ENCODE measurements at places on chromosomes 12 and 14.

- DNase-seq, result no peak
Observed at GRCh38 chr12:614411-614970, 48.8 kb downstream of the NINJ2 start.

DNA sequence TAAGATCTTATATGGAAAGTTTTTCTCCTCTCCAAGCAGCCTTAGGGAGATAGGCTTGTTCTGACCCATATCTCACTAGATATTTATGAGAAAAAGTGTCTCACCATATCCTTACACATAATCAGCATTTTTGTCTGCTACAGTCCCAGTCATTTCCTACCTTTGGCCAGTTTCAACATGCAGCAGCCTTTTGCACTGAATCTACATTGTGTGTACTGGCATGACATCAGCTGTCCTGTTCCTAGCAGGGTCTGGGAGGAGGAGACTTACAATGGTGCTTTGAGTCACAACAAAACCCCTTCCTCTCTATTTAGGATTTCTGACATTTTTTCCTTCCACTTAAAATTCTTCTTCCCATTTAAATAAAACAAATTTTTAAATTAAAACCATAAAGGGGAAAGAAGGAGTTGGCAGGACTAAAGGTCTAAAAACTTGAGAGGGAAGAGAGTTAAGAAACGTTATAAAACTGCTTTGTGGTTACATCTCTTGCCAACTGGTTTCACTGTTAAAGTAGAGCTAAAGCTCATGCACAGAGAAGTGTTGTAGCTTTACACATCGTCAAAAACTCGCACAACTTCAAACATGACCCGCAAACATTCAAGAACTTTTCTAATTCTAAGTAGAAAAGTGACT lies 53.3 kb upstream of the CERS5 start:
- no peak for DNase-seq

GRCh38 chr14:22524784-22525161 lies 64.3 kb downstream of the DAD1 start:
- DNase-seq, result no peak

GRCh38 chr14:68476212-68477109 lies 316.4 kb downstream of the ZFP36L1 start:
- no peak for DNase-seq

DNA sequence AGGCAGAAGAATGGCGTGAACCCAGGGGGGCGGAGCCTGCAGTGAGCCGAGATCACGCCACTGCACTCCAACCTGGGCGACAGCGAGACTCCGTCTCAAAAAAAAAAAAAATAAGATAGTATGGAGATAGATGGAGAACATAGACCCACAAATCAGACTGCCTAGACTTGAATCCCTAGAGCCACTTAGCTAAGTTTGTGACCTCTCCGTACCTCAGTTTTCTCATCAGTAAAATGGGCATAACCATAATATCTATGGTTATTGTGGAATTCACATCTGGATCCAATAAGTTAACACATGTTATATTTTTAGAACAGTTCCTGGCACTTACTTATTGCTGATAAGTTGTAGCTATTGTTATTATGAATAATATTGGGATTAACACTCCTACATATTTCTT lies 7.2 kb downstream of the PROX2 start:
- no peak for DNase-seq

DNA sequence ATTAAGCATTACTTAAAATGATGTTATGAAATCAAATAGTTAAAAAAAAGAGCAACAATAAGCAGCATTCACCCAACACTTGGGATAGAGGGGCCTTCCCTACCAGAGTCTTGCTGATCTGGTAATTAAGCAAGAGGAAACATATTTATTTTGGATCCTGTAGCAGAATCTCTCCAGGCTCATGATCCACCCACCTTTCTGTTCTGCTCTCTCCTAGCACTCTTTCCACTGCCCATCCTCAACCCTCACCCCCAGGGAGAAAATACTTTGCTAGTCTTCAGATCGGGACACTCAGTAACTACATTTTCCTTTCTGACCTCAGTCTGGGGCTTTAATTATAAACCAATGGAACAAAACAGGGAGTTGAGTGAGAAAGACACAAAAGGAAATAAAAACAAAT lies 1541.9 kb downstream of the AACS start:
- DNase-seq, result no peak

DNA sequence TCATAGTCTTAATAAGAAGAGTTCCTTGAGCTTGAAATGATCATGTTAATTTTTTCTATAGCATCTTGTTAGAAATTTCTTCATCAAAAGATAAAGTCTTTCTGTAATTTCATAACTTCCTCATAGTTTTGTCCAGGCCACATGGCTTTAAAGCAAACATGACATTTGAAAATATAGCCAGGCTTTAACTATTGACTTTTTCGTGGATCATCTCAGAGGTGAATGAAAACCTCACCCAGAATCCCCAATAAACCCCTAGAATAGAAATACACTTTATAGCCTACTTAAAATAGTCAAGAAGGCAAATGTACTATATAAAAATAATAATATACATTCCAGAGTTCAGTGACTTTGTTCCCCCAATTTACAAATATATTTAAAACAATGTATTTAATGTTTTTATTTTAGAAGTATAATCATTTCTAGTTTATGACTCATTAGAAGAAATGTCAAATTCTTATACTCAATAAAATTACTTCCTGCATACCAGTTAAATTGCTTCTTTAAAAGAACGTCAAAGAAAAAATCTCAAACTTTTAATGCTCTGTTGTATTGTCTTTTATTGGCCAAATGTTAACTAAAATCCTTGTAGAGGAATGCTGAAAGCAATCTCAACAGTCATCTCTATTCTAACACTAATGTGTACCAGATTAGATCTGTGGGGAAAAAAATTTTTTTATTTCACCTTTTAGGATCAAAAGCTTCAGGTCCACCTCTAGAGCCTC lies 21.6 kb downstream of the EXOC5 start:
- no peak for DNase-seq

DNA sequence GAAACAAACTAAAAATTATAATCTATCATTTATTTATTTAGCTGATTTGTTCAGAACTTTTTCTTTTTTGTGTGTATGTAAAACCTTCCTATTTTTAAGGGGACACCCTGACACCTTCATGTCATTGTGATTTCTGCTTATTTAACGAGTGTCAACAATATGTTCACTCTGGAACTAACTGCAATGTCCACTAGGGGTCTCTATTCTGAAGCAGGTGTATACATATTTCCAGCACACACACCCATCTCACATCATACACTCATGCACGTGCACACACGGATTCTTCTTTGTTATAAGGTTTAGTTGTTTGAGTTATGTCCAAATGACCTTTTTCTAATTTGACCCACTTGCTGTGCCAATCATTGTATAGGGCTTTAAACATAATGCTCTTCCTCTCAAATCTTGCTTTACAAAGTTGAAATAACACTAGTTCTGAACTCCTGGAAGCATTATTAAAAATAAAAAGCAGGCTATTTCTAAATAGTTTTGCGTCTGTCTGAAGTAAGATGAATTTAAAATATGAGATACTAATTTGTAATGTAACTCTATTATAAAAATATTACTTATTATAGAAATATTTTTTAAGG lies 15.5 kb downstream of the E2F7 start:
- DNase-seq, result no peak

DNA sequence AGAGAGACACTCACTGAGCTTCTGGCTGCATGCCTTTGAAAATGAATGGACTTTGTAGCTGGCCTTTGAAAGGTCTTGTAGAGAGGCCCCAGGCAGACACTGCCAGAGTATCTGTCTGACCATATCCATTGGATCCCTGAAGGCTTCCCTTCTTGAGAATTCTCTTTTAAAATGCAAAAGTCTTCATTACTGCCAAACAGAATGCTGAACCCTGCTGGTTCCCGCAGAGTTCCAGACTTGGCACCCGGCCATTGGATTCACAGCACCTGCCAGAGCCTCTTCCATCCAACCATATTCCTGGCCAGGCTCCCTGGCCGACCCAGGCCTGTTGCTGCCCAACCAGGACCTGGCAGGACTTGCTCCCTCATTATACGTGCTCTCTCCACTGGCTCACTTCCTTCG lies 182.5 kb downstream of the GXYLT1 start:
- no peak for DNase-seq

- no peak for DNase-seq
Observed at GRCh38 chr12:100168562-100168961, 25.9 kb upstream of the BLTP3B start.

GRCh38 chr14:102516531-102517391 lies 7.2 kb upstream of the ANKRD9 start:
- peak; percentile 20 for DNase-seq

DNA sequence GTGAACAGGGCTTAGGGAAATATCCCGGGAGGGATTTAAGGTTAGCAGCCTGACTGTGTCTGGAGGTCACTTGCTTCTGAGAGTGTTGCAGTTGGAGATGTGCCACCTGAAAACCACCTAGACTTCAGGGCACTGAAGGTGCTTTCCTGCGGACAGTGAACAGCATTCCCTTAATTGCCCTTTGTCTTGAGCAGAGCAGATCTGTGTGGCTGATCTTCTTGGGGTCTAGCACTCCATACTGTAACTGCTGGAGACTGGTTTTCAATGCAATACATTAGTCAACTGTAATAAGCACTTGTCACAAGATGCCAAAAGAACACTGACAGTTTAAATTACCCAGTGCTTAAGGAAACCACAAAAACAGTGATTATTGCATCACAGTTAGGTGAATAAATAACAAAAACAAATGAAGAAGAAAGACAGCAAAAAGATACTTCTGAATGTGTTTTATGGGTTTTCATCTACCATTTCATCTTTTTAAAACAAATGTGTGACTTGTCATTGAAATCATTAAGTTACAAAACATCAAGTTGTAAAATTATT lies 111.8 kb downstream of the PRIMA1 start:
- no peak for DNase-seq

- no peak for DNase-seq
Observed at GRCh38 chr14:64689289-64689688, 14.9 kb upstream of the PLEKHG3 start.

- no peak for DNase-seq
Observed at GRCh38 chr14:55207832-55208231, 16.4 kb upstream of the DLGAP5 start.

Data from stimulated activated CD4-positive, alpha-beta T cell treated with anti-CD3 and anti-CD28 coated beads, Interleukin-1b, Interleukin-23, amount 100 ng/mL, for 1 hour (primary cell).